ENCODE measurements at places on chromosomes 11 and 22.

DNA sequence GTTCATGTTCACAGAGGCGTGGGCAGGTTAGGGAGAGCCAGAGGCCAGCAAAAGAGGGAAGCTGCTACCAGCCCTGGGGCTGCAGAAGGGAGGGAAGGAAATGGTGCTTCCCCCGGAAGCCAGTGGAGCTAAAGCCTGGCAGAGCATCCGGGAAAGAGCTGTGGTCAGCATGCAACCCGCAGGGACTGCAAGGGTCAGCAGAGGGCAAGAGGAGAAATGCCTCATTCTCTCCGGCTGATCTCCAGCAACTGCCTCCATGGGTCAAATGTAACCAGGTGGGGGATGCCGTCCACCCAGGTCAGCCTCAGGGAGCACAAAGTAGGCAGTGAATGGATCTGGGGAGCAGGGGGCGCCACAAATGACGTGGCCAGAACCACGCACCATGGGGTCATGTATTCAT, 36.9 kb upstream of the PRR5 start:
- no peak for DNase-seq

DNA sequence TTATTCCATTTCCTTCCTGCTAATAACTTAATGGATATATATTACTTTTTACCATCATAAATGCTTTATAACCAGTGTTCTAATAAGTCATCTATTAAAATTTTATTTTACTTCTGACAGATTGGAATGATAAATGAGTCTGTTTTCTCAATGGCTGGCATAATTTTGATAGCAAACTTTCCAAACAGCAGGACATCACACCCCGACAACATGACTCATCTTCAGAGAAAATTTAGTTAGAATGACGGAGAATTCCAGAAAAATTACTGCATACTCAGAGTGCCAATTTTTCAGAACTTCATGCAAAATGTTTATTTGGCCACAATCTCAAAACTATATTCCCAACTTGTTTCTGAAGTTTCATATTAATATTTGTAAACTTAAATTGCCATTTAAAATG, 174.4 kb downstream of the SWAP70 start:
- DNase-seq, result peak; percentile 40

- DNase-seq, result no peak
These were observed 31.7 kb downstream of the PAX6 start for GRCh38 chr11:31779374-31779791.

GRCh38 chr11:112731538-112731937, 229.7 kb upstream of the NCAM1 start:
- DNase-seq, result no peak

GRCh38 chr11:126917531-126918204, 82.9 kb downstream of the KIRREL3 start:
- peak; percentile 58 for DNase-seq
